Fibroblast of the conjunctiva (primary cell): ENCODE measurements at places on chromosomes 6 and 20.
A peak's percentile ranks its signal among the peaks of the same experiment; 100 is the strongest.

DNA sequence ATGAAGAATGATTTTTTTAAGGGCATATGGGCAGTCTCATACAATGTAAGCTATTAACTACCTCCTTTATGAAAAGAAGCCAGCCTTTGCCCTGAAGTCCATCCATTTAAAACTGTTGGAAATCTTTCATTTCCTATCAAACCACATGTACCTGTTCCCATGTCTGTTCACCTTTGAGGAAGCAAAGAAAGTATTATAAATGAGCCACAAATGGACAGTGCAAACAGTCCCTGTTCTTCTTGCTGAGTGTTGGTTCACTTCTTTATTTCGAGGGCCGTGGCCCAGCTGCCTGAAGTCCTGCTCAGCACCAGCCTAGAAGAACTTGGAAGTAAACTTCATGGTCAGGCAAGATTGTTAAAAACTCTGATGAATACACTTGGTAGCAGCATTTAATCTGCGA lies 112.4 kb downstream of the TMEM242 start:
- no peak for DNase-seq

- DNase-seq = no peak
Observed at GRCh38 chr20:47645632-47646031, 139.6 kb downstream of the SULF2 start.

DNA sequence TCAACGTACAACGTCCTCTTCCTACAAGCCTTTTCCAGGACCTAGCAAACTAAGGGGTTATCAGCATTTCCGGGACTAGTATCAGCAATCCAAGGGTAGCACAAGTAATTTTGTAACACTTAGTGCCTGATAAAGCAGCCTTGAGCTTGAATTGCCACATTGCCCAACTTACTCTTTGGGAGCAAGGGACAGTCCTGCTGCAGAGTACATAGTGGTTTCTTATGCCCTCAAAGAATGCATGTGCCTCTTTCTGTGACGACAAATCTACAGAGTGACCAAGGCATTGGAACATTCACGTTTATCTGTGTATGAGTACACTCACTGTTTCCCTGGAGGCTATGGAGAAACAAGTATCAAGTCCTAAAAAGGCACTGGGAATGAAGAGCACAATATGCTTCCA lies 3.2 kb upstream of the ID4 start:
- DNase-seq = no peak

GRCh38 chr20:19981031-19981451 lies 36.1 kb upstream of the NAA20 start:
- no peak for DNase-seq

DNA sequence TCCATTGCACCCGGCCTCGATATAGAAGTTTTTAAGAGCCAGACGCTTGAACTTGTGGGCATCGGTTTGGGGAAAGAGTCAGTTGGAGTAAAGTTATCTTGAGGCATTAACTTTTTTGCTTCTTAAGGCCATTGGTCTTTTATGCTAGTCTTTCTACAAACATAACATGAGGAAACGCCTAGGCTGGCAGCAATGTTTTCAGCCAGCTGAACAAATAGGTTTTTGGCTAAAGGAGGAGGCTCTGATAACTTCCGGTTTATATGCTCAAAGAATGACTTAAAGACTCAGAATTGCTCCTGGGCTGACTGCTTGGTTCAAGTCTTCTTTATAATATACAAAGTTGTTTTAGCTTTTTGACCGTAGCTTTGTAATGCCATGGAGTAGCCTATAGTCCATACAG lies 46.2 kb downstream of the HLA-C start:
- DNase-seq = no peak

DNA sequence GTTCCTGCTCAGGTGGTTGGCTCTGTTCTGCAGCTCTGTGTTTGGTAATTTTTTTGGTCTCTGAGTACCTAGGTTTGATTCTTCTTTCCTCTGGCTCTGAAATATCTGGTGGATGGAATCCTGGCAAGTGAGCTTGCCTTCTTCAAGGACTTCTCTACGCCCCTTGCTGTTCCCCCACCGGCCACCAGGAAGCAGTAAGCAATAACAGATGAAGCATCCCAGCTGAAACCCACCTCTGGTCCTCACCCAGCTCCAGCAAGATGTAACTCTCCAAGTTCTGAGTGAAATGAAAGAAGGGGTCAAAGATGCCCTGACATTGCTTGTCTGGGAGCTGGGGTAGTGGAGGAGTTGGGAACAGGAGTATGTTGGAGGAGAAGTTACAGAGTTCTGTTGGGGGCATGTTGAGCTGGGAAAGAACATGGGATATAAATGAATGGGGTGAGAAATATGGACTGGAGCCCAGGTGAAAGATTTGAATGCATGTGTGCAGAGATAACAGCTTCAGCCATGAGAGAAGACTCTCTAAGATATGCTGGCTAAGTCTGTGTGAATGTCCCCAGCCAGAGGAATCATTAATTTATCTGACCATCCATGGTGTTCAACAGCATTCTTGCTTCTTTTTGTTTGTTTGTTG lies 51.3 kb upstream of the GLP1R start:
- DNase-seq = peak; percentile 3

DNA sequence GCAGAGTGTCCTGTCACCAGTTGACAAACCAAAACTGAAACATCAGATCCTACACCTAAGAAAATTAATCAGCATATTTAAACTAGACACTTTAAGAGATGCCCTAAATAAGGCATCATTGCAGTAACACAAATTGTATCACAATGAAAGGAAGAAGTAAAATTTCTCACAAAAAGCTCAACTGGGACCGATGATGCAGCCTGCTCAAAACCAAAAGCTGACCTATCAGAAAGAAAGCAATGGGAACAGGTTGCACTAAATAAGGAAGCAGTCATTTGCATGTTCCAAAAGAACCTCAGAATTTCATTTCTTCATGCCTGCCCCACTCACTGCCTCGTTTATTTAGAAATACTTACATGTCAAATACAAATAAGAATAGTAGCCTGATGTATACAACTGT lies 12.1 kb downstream of the HIVEP2 start:
- DNase-seq = no peak

DNA sequence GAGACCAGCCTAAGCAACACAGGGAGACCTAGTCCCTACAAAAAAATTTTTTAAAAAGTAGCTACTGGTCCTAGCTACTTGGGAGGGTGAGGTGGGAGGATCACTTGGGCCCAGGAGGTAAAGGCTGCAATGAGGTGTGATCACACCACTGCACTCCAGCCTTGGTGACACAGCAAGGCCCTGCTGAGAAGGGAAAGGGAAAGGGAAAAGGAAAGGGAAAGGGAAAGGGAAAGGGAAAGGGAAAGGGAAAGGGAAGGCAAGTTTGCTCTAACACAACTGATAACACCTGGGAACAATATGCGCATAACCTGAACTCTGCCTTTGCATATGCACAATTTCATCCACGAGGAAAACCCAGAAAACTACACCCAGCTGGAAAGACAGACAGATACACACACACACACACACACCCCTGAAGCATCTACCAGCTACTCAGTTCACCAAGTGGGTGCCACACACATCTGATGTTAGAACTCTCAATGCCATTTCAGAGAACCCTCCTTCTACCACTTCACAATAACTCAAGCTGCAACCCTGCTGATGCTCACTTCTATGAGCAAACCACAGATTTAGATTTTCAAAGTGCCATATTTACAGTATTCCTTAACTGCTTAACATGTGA lies 19.1 kb downstream of the B4GALT5 start:
- no peak for DNase-seq

DNA sequence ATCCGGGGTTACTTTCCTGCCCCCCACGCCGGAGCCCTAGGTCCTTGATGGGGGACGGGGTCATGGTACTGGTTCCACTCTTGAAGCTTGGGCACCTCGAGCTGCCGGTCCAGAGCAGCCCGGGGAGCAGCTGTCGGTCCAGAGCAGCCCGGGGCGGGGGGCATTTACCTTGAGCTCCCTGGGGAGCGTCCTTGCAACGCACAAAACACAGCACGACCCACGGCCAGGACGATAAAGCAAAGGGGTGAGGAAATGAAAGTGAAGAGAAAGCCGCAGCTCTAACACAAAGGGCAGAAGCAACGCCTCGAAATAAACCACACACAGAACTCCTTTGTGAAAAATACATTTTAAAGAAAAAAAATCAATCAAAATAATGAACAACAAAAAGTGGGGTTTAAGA lies 39.1 kb downstream of the KCNQ2 start:
- DNase-seq = no peak

DNA sequence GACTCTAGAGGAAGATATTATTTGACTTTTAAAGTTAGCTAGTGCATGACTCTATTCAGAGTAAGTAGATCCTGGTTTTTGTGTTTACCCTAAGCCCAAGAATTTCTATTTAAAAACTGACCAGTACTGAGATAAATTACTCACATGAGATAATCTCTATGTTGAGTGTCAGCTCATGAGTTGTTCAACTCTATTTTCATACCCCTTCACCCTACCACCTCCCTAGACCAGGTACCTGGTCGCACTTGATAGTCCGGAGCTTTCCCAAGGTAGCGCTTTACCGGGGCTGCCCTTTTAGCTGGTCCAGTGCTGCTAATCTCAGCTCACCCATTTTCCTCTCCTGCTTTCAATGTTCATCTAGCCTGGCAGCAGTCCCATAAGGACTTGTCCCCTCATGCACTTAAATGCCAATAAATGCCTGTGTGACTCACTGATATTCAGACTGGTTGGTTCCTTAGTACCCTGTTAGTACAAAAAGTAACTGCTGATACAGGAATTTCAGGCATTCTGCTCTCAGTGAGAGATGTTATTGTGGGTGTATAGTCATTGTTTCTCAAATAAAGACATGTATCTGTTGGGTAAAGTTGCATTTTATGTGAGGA lies 503.9 kb downstream of the ADGRB3 start:
- no peak for DNase-seq

- peak; percentile 30 for DNase-seq
Observed at GRCh38 chr6:92329208-92329847, 1090.0 kb downstream of the EPHA7 start.

DNA sequence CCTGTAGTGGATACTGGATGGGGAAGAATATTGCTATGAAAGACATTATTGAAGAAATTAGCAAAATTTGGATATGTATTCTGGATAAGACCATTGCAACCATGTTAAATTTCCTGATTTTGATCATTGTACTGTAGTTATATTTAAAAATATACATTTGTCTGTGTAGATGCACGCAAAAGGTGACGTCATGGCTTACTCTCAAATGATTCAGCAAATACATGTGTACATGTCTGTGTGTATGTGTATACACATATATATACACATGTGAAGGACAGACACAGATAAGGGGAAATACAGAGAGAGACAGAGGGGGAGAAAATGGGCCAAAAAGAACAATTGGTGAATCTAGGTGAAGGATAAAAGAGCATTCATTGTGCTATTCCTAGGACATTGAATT lies 82.3 kb upstream of the PLCB4 start:
- no peak for DNase-seq

DNA sequence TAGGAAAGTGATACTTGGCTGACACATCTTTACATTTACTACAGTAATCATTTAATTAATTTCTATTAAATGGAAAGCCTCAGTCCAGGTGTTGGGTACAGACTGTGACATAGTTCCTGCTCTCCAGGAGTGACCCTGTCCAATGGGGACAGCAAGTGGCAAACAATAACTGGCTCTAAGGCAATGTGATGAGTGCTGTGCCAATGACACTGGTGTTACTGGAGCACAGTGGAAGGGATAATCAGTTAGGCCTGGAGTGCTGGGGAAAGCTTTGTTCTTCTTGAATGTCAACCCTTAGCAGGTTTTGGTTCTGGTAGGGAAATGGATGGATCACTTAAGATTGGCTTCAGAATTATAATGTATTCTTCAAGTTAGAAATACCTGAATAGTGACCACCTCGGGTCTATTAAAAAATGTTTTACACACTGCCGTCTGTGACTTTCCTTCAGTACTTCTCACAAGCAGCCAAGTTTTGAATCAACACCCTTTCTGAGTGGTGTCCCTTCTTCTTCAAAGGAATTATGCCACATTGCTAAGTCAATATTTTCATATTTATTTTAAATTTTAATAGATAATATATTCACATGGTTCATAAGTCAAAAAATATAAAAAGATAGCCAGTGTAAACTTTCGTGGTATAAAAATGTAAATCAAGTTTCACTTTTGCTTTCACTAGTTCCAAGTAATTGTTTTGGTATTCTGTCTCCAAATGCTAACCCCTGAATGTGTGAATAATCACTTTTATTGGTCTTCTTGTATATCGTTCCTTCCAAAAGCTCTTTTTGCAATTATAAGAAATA lies 9.6 kb downstream of the CMTR1 start:
- DNase-seq = no peak

DNA sequence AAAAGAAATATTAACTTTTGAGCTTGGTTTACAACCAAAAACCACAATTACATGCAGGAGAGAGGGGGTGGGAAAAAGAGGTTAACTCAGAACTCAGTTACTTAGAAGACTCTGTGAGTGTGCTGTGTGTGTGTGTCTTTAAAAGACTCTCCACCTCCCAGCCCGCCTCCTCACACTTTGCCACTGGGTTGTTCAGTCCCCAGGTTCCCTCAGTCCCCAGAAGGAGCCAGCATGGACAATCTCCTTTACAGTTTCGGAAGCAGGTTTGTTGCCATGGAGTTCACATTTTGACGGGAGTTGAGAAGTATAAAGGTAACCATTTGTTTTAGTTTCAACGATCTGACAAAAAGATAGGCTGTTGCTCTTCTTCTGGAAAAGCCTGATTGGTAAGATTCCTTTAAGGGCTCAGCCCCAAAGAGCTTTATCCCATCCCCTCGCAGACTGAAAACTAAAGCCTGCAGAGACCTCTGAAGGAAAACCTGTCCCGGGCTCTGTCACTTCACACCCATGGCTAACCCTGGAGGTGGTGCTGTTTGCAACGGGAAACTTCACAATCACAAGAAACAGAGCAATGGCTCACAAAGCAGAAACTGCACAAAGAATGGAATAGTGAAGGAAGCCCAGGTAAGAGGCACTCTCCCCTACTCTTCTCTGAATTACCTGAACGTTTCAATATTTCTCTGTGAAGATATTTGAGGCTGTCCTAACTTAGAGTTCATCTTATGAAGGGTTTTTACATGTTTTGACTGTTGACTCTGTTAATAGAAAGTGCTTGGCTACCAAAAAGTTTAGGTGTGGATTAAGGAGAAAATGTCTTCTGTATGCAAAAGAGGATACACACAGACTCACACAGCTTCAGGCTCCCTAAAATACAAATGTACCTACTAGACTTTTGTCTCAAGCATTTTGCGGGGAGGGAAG lies at the start of gene SPTLC3:
Gene SPTLC3 (plus strand): TSS at position 212 of the 921 bp plus-strand sequence. CDS start 296 bp downstream, at position 508.
- peak; percentile 23 for DNase-seq

- DNase-seq = peak; percentile 6
Observed at GRCh38 chr20:57092112-57092899, 174.1 kb downstream of the BMP7 start.

DNA sequence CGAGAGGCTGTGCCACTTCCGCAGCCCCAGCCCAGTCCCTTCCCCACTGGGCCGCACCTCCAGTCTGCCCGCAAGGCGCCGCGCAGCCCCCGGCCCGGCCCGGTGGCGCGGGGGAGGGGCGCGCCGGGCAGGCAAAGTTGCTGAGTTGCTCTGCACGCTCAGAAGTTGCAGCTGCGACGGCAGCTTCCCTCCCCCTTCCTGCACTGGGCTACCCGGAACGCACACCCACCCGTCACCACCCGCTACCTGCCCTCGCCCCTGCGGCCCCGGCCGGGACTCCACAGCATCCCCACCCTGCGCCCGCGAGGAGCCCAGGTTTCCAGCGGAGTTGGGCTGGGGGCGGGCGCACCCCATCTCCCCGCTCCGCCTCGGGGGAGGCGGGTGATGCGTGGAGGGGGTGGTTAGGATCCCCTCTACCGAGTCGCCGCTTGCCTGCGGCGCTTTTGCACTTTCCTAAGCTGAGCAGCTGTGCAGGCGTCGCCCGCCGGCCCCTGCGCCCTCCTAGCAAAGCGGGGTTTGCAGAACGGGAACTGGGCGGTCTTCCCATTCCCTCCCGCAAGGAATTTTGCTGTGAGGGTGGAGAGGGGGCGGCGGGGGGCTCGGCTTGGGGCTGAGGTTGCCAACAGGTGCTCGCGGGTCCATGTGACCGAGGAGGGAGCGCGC lies 55.9 kb upstream of the RREB1 start:
- no peak for DNase-seq
